GM19239 (cell line): ENCODE measurements at places on chromosomes 3 and 15.

GRCh38 chr3:175598740-175599139 is 739.6 kb downstream of the NAALADL2 start:
- DNase-seq, result no peak

DNA sequence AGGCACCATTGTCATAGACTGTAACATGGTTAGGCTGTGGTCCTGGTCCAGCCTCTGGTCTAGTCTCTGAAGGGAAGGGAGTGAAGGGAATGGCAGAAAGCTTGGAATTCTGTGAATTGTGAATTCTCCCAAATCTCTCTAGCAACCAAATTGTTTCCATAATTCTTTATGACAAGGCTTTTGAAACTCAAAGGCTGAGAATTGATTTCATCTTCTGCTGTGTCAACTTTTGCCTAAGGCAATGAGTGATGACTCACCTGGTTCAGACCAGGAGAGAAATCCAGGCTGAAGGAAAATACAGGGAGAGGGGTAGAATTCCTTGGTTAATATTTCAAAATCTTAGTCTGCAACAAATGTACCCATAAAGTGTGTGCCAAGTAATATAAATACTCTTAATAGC is 82.6 kb upstream of the ADPGK start:
- DNase-seq, result no peak

GRCh38 chr15:66417736-66418135 is 31.0 kb downstream of the MAP2K1 start:
- DNase-seq, result no peak

DNA sequence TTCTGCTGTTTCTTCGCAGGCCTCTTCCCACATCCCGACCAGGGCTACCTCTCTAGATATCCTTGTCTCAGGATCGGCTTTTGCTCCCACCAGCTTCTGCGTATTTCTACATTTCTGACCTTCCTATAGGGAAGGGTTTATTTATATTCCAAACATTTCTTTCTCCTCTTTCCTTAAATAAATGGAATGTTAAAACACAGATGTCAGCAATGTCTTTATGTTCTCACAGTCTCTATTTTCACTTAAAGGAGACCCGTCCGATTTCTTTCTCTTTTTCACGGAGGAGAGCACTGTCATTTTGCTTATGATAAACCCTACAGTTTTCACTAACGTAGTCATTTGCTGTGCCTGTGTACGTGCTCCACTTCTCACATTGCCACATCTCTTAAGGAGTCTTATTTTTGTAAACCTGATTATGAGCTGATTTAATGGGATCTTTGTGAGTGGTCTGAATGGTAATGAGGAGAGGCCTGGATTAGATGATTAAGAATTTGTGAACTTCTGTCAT is 630 bp downstream of the KIF15 start:
- DNase-seq, result no peak

DNA sequence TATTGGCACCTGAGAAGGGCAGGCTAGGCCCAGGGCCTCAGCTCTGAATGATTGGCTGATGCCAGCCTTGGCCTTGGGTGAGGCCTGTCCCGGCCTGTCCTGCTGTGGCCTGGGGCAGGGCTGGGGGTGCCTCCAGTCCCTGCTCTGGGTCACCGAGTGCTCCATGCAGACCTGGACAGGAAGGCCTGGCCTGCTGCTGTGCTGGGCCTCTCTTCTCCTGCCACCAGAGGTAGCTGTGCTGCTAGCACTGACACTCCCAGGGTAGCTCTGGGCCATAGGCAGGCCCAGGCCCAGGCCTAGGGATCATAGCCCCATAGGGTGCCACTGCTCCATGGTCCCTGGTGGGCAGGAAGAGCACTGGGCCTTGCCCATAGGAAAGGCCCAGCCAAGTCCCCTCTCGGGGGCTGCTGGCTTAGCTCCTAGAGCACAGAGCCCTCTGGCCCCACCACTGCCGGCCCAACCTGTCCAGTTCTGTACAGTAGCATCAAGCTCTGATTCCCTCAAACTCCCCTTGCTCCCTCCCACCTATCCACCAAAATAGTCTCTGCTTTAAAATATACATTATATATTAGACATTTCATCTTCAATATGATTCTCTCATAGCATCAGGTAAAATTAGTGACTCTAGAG is 18.2 kb downstream of the ABTB1 start:
- DNase-seq, result no peak

DNA sequence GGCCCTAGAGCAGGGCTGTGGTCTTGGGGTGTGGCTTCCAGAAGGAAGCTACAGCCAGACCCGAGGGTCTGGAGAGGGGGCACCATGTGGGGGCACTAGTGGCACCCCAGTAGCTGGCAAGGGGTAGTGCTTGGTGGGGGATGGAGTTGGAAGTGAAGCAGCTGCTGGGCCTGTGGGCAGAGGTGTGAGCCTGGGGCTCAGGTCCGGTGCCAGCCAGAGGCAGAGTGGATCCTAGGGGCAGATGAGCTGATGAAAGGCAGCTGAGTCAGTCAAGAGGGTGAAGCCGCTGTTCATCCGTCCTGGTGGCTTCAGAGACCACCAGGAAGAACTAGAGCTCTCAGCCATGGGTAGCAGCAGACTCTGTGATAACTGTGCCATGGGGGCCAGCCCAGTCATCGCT is 172.6 kb downstream of the TBC1D2B start:
- no peak for DNase-seq

- no peak for DNase-seq
Measured at GRCh38 chr15:85539491-85539890, 159.1 kb downstream of the AKAP13 start.
